ENCODE measurements at places on chromosomes 7 and 10.
A peak's percentile ranks its signal among the peaks of the same experiment; 100 is the strongest.

DNA sequence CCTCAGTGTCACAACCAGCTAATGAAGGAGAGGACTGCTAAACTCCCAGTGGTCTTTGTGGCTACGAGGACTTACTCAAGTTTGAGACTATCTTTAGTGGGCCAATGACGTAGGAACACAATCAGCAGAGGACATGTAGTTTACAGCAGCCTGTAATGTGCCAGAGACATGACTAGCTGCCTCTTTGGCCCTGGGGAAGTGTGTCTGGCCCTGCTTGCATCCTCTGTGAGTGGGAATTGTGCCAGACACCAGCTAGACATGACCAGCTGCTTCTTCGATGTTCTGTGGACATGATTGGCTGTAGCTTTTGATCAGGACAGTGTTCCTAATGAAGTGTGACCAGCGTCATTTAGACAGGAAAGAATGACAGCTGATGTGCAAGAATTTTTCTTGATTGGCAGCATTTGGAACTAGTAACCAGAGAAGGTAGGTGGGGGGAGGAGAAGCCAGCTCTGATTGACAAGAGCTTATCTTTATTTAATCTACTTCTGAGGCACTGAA is 141.7 kb downstream of the AUTS2 start:
- H3K4me3 ChIP-seq: no peak overlapping the region
- peaks cover 3% of the 10 kb centered on the region for H3K27me3 ChIP-seq
- no peaks in the 10 kb centered on the region for H3K4me1 ChIP-seq
- H3K27ac ChIP-seq: no peak overlapping the region
- DNase-seq: no peak

DNA sequence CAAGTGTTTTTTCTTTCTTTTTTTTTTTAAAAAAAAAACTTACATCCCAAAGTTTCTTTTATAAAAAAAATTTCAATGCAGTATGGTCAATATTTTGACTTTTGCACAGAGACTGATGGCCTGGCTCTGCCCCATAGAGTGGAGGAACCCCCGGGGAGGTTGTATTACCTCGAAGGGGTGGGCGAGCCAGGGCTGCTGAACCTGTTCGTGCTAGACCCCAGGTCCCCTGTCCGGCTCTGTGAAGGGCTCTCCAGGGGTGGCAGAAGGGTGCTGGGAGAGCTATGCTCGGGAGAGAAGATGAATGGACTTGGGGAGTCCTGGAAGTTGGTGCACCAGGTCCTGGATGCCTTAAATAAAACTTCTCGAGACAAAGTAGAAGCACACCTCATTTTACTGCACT is 446.4 kb upstream of the KLF6 start:
- H3K27ac ChIP-seq: no peak overlapping the region
- H3K4me3 ChIP-seq: no peak overlapping the region
- H3K36me3 ChIP-seq: peaks cover 6% of the 10 kb centered on the region
- peaks cover 21% of the 10 kb centered on the region for H3K4me1 ChIP-seq
- DNase-seq: no peak

GRCh38 chr10:103042129-103042528 is 124.0 kb downstream of the CNNM2 start:
- peaks cover 47% of the 10 kb centered on the region for H3K4me1 ChIP-seq
- H3K36me3 ChIP-seq: no peaks in the 10 kb centered on the region
- no peak overlapping the region for H3K4me3 ChIP-seq

- H3K27ac ChIP-seq: no peak overlapping the region
- DNase-seq: no peak
- no peaks in the 10 kb centered on the region for H3K27me3 ChIP-seq
- H3K4me3 ChIP-seq: no peak overlapping the region
- no peaks in the 10 kb centered on the region for H3K36me3 ChIP-seq
Measured at GRCh38 chr10:90051053-90051452, 349.7 kb downstream of the KIF20B start.

DNA sequence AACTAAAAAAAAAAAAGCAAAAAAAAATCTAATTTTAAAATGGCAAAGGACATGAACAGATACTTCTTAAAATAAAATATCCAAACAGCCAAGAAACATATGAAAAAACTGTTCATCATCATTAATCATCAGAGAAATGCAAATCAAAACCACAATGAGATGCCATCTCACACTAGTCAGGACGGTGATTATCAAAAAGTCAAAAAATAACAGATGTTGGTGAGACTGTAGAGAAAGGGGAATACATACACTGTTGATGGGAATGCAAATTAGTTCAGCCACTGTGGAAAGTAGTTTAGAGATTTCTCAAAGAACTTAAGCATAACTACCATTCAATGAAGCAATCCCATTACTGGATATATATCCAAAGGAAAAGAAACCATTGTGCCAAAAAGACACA is 30.2 kb downstream of the COBL start:
- no peak overlapping the region for H3K27ac ChIP-seq
- H3K4me3 ChIP-seq: no peak overlapping the region
- H3K27me3 ChIP-seq: no peaks in the 10 kb centered on the region
- no peak for DNase-seq
- H3K4me1 ChIP-seq: no peaks in the 10 kb centered on the region
- no peaks in the 10 kb centered on the region for H3K36me3 ChIP-seq

GRCh38 chr10:15451137-15452094 is 80.3 kb upstream of the FAM171A1 start:
- no peak for DNase-seq
- no peak overlapping the region for H3K27ac ChIP-seq
- no peak overlapping the region for H3K4me3 ChIP-seq
- H3K36me3 ChIP-seq: no peaks in the 10 kb centered on the region

- peak overlapping the region; percentile 86 for H3K4me3 ChIP-seq
- H3K36me3 ChIP-seq: no peaks in the 10 kb centered on the region
- H3K4me1 ChIP-seq: peaks cover 65% of the 10 kb centered on the region
- H3K27ac ChIP-seq: peak overlapping the region; percentile 98
- peak; percentile 85 for DNase-seq
Measured at GRCh38 chr7:98286093-98286539, 4.6 kb downstream of the BRI3 start.

DNA sequence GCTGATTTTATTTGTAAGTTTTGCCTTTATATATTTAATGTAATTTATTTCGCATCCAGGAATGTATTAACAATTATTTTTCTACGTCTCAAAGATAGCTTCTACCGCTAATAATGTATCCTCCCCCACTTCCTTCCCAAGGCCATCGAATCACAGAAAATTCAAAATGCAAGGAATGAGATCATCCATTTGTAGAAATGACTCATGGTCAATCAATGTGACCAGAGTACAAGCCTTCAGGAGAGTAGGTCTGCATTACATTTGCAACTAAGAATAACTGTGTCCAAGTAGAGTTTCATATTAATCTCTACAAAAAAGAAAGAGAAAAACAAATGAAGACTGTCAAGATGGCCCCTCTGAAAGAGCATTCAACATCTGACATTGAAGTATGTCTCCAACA is 205.9 kb upstream of the PHF14 start:
- H3K4me1 ChIP-seq: no peaks in the 10 kb centered on the region
- H3K27me3 ChIP-seq: no peaks in the 10 kb centered on the region
- no peaks in the 10 kb centered on the region for H3K36me3 ChIP-seq
- no peak overlapping the region for H3K4me3 ChIP-seq

DNA sequence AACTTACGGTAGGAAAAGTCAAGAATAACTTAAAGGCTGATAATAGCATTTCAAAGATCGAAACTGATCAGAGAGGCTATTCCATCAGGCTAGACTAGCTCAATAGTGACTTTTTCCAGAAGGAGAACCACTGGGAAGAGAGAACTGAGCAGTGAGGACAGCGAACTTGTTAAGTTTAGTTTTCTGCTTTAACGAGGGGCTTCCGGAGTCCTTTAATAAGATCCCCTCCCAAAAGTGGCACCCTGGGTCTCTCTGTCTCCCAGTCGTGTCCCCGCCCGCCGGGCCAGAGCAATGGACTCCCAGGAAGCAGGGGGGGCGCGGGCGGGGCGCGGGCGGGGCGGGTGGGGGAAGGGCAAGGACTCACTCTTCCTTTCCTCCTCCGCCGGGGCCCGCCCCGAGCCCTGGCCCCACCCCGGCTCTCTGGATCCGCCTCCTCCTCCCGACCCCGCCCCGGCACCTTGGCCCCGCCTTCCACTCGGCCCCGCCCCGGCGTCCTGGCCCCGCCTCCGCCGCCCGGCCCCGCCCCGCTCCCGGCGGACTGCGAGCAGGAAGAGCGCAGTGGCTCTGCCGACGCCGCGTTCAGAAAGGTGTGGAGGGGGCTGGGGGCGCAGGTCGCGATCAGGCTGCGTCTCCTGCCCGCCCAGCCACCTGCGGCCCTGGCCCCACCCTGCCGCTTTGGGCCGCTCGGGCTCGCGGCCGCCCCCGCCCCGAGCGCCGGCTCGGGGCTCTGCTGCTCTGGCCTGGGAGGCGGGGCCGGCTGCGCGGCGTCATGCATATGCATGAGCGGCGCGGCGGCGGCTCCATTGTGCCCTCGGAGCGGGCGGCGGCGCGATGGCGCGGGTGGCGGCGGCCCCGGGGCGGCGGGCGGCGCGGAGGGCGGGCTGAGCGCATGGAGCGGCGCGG is at the start of gene ZMIZ2:
Gene ZMIZ2 (plus strand): TSS at position 803 of the 903 bp plus-strand sequence. CDS start 7,403 bp downstream, outside the sequence.
- peak within 1 kb of the TSS; percentile 91 for H3K27ac ChIP-seq
- peak; percentile 92 for DNase-seq
- peak within 1 kb of the TSS; percentile 92 for H3K4me3 ChIP-seq
- no peaks in the 10 kb centered on the region for H3K27me3 ChIP-seq

DNA sequence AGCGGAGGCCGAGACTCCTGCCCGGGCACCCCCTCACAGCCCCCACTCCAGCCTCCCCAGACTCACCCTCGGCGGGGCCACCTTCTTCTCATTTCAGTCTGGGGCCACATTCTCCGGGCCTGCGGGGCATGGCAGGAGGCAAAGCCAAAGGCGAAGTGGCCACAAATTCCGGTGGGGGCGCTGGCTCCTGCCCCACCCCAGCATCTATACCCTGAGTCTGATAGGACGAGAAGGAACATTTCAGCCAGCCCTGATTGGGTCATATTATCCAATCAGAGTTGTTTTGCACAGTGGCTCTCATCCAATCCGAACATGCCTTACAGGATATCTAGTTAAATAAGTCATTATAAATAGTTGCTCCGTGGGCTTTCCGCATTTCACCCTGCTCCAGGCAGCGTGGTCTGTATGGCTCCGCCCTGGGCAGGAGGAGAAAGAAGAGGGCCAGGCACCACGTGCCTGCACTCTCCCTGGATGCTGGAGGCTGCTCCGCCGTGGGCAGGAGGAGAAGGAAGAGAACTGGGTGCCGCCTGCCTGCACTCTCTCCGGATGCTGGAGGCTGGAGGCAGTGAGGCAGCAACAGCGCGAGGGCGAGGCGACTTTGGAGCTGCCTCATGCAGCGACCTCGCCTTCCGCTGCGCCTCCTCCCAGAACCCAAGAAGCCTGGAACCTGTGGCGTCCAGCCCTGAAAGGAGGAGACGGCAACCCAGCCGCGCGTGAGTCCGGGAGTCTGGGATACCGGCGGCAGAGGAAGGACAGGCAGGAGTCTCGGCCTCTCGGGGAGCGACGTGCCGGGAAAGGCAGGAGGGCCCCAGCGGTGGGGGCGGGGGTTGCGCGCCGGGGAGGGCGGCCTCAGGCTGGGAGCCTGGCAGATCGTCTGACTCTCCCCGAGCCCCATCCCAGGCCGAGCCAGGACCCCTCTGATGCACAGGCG is 162.9 kb downstream of the ZNF33B start:
- peaks cover 11% of the 10 kb centered on the region for H3K27me3 ChIP-seq
- no peaks in the 10 kb centered on the region for H3K4me1 ChIP-seq
- no peaks in the 10 kb centered on the region for H3K36me3 ChIP-seq
- DNase-seq: no peak

GRCh38 chr7:25075459-25075858 is 49.6 kb downstream of the CYCS start:
- no peak overlapping the region for H3K27ac ChIP-seq
- H3K36me3 ChIP-seq: no peaks in the 10 kb centered on the region
- DNase-seq: no peak
- no peaks in the 10 kb centered on the region for H3K4me1 ChIP-seq
- no peaks in the 10 kb centered on the region for H3K27me3 ChIP-seq

GRCh38 chr10:11011436-11011835 is 6.2 kb upstream of the CELF2 start:
- DNase-seq: no peak
- no peak overlapping the region for H3K4me3 ChIP-seq
- no peaks in the 10 kb centered on the region for H3K36me3 ChIP-seq
- no peaks in the 10 kb centered on the region for H3K27me3 ChIP-seq

- H3K4me3 ChIP-seq: no peak overlapping the region
- H3K36me3 ChIP-seq: peaks cover 5% of the 10 kb centered on the region
- no peak for DNase-seq
- no peaks in the 10 kb centered on the region for H3K27me3 ChIP-seq
Measured at GRCh38 chr10:112962343-112962742, 12.3 kb downstream of the TCF7L2 start.

DNA sequence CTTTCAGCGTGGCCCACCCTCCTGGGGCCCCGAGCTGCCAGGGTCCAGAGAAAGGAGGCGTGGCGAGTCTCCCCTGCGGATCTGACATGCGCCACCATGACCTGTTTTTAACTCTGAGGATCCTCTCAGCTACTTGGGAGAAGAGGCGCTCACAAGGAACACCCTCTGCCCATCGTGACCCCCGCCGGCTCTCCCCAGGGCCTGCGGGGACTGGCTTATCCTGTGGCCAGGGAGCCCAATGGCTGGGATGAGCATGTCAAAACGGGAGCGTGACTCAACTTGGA is 93.7 kb downstream of the EBF3 start:
- no peak overlapping the region for H3K4me3 ChIP-seq
- no peak overlapping the region for H3K27ac ChIP-seq
- H3K4me1 ChIP-seq: no peaks in the 10 kb centered on the region
- no peaks in the 10 kb centered on the region for H3K27me3 ChIP-seq

GRCh38 chr7:66517212-66517909 is 111.3 kb upstream of the KCTD7 start:
- no peak for DNase-seq
- H3K27ac ChIP-seq: no peak overlapping the region
- no peaks in the 10 kb centered on the region for H3K4me1 ChIP-seq

DNA sequence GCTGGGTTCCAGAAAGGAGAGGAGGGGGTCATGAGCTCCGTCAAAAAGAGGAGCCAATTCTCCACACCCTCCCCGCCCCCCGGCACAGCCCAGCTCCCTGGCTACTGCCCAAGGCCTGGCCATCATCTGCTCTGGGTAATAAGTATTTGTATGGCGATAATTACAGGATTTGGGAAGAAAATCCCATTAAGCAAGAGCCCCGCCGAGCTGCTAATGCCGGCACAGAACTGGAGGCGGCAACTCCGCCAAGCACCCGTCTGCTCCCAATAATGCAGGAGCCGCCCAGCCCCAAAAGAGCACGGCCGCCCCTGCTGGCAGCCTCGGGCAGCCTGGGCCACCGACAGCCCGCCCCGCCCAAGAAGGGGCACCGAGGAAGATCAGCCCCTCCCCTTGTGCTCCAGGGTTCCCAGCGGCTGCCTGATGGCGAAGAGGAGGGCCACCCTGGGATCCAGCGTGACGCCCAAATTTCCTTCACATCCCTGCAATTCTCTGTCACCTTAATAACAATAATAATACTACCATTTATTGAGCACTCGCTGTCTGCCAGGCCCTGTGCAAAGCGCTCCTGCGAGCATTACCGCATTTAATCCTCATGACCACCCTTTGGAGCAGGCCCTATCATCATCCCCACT is 5.9 kb downstream of the SLIT1 start:
- peaks cover 5% of the 10 kb centered on the region for H3K4me1 ChIP-seq
- H3K27ac ChIP-seq: no peak overlapping the region
- no peaks in the 10 kb centered on the region for H3K27me3 ChIP-seq
- no peak for DNase-seq
